ENCODE measurements at places on chromosomes 13 and 19. TPM values are rescaled to one million over a fixed set of nuclear protein-coding genes. Genes with fewer than 3 reads are reported as not detected.

- DNase-seq = peak; percentile 79
Observed at GRCh38 chr19:50357178-50358100, 8.0 kb downstream of the NAPSA start.

DNA sequence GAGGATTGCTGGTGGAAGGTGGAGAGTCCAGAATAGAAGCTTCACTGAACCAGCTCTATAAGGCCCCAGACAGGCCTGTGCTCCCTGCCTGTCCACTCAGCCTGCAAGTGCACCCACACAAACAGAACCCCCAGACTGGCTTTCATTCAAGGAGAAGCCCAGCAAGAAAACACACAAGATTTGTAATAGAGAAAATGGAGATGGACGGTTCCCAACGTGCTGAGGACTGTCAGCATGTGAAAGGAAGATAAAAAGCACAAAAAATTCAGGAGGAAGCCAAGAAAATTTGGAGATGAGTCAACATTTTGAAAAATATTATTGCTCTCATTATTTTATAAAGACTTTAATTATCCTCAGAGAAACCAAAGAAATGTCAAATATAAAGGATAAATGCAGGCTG is 218.2 kb upstream of the SLC10A2 start:
- no peak for DNase-seq

DNA sequence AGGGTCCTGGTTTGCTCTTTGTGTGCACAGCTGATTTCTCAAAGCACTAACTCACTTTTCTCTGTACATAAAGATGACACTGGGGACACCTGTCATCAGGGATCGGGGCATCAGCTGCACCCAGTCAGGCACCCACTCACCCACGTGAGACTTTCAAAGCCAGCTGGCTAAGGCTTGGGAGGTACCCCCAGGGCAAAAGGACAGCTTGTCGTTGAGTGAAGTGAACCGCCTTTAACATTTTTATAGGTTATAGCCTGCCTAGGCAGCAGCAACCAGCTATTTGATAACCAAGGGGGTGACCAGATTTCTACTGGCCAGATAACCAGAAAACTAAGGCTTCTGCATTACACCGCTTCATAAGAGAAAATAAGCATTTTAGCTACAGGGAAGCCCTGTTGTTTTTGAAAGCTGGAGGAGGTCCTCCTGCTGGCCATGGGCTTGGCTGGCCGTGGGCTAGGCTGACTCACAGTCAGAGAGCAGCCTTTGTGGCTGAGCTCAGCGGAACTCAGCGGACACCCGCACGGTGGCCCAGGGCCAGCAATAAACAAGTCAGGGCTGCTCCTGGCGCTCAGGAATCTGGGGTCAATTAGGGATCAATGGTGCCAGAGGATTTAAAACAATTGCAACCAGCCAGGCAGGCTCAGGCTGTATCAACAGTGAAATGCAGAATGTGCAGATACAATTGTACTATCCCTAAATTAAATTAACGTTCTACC is 57.1 kb downstream of the ALOX5AP start:
- DNase-seq = peak; percentile 60

DNA sequence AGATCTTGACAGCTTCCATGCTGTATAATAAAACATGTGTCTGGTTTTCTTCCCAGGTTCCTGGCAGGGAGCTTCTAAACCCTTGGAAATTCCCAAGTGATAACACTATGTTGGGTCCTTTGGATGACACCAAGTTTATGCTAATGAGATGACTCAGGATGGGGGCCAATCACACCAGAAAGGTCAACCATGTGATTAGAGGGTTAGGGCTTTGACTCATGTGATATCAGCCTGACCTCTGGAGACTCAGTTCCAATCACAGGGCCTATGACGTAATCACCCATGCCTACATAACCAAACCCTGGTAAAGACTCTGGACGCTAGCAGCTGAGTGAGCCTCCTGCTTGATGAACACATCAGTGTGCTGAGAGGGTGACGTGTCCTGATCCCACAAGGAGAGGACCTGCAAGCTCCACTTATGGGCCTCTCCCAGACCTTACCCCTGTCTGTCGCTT is 203.6 kb downstream of the DCLK1 start:
- no peak for DNase-seq

- DNase-seq = no peak
Observed at GRCh38 chr19:17739121-17739875, 12.0 kb upstream of the FCHO1 start.

DNA sequence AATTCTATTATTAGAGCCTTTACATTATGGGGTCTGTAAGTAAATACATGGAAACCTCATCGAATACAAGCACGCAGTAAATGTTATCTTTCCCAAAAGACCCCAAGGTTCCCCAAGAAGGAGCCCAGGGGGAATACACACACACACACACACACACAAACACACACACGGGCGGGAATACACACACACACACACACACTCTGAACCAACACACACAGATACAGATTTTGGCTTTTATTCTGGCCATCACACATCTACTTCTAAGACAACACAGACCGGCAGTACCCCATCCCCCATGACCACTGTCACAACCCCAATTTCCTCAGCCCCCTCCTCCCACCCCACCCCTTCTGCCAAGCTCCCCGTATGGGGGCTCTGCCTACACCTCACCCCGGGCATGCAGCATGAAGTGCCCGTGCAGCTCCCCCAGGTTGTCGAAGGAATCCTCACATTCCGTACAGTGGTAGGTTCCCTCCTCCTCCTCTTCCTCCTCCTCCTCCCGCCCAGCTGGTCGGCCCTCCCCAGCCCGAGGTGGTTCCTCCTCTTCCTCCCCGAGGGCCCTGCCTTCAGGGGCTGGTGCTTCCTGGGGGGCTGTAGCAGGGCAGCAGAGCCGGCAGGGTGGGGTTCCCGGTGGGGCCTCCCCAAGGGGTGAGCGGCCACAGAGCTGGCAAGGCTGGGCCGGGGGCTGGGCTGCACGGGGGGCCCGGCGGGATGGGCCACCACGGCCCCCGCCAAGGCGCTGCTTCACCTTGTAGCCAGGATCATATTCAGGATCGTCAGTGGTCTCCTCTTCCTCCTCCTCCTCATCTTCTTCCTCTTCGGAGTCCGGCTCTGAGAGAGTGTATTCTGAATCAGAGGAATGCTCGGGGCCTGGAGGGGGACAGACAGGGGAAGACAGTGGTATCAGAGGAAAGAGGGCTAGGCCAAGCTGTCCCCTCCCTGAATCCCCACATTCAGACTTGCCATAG is 4.4 kb upstream of the SRRM5 start:
- no peak for DNase-seq

DNA sequence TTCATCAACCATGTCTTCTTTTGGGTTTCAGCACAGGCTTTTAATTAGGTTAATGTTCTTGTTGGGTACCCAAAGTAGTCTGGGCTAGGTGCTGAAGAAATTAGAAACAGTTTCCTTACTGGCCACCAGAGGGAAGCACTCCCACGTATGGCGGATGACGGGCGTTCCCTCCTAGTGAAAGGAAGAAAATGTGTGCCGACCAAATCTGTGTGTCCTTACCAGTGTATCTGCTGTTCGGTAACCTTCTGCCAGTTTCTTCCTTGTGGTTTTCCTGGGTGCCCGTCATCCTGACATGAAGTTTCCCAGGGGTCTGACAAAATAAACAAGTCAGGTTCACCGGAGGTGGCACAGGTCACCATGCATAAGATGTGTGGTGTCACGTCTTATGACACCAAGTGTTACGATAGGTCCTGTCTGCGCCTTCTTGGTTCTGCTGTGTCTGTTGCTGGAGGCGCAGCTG is 6.0 kb upstream of the WDR88 start:
- DNase-seq = no peak

GRCh38 chr13:50167224-50167947 is 152.1 kb downstream of the KCNRG start:
- DNase-seq = no peak

GRIN2D gene
- 0.16 TPM for total RNA-seq

CD79A gene
- total RNA-seq = 1.00 TPM

DNA sequence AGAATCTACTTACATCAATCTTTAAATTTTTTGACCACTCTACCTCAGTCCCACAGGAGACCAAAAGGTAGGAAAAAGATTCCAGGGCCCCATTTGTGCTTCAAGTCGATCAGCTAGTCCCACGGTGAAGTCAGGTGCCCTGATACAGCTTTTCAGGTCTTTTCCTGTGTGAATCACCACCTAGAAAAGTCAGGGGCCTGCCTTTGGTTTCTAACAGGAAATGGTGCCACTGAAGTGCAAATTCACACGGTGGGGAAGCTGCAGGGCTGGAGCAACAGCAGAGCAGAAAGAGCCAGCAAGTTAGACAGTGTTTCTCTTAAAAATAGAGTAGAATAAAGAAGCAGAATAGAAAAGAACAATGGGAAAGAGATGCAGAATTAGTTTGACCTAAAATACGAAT is 107.5 kb downstream of the KLF12 start:
- no peak for DNase-seq

- DNase-seq = no peak
Observed at GRCh38 chr19:4368128-4368820, 24.9 kb downstream of the MPND start.

LONP1 gene
- total RNA-seq = 36.6 TPM

DNA sequence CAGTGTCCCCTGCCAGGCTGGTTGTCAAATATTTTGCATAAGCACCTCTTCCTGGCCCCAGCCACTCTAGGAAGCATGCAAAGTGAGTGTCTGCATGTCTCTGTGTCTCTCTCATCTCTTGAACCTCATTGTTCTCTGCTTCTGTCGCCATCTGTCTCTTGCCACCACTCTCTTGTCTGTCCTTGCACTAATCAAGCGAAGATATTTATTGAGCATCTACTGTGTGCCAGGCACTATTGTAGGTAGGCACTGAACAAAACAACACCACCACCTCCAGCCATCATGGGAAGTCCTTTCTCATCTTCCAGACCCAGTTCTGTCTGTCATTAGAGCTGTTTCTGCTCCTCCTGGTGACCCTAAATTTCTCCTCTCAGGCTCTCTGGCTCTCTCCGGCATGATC is 52.0 kb upstream of the SHKBP1 start:
- no peak for DNase-seq

- DNase-seq = peak; percentile 93
Observed at GRCh38 chr19:58033741-58034476, at the start of gene ZSCAN1. Gene ZSCAN1, plus strand, starts transcription at chr19:58034025. Its CDS starts 3,812 bp downstream, at chr19:58037837.

GRCh38 chr13:49330546-49330864 is 82.8 kb downstream of the CDADC1 start:
- DNase-seq = no peak

GRCh38 chr13:85255978-85256377 is 543.2 kb downstream of the SLITRK6 start:
- no peak for DNase-seq

DNA sequence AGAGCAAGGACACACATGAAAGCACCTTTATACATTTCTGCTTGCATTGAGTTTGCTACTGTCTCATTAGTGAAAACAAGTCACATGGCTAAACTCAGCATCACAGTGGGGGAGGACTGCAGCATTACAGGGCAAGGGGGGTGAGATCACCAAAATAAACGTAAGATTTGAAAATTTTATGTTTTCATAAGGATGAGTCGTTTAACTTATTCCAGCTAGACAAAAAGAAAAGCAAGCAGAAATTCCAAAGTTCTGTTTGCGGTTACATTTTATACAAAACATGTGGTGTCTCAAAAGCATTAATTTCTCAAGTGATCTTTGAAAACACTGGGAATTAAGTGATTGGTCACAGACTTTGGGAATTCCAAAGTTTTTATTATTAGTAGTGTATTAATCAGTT is 261.4 kb upstream of the RXFP2 start:
- no peak for DNase-seq

KLK13 gene
- total RNA-seq = 5.3 TPM

DNA sequence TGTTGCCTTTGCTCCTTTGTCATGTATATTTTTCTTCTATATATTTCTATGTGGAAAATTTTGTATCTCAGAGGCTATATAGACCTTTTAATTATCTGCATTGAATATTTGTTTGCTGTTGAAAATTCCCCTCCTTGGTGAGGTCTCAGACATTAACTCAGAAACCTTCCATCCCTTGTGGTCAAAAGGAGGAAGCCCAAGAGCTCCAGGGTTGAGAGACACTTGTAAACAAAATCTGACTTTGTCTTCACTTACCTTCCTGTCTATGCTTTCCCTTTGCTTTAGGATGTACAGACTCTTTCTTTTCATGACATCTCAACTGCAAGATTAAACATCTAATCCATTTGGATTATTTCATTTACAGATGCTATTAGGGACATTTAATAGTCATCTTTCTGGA is 157.5 kb downstream of the PCDH20 start:
- no peak for DNase-seq

ZNF577 gene
- 6.3 TPM for total RNA-seq

DNA sequence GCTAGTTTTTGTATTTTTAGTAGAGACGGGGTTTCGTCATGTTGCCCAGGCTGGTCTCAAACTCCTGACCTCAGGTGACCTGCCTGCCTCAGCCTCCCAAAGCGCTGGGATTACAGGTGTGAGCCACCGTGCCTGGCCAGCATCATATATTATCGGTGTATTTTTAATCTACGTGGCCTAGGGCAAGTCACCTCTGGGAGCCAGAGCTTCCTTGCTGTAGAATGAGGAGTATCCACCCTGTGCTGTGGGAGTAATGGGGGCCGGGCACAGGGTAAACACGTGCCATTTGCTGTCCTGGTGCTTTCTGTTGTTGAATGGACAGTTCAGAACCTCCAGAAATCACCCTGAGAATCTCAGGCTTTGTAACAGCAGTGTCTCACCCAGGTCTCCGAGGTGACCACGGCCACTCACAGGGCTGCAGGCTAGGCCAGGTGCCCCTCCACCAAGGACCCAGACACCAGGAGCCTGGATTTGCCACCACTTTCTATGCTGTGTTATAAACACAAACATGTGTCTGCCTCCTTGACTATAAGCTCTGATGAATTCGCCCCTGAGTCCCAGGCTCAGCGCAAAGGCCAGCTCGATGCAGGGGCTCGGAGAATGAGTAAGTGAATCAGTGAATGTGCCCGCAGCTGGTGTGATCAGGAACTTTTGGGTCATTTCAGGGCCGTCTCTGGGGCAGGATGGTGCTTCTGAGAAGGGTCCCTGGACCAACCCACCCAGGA is 22.7 kb downstream of the POP4 start:
- no peak for DNase-seq

GRCh38 chr13:75812751-75813181 is 176.6 kb downstream of the LMO7 start:
- no peak for DNase-seq

GRCh38 chr19:35929876-35930275 is 6.3 kb upstream of the LRFN3 start:
- DNase-seq = no peak

DNA sequence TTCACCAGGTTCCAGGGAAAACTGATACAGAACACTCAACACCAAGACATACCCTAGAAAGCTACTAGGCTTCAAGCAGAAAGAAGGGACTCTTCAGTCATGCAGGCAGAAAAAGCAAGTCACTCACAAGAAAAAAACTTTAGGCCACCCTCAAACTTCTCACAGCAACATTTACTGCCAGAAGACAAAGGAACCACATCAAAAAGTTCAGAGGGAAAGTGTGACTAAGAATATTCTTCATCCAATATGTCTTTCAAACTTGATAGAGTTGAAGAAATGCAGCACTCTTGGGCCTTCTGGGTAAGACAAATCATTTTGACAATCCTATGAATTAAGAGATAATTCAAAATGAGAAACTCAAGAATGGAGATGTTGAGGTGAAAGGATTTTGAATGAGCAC is 7.7 kb downstream of the DZIP1 start:
- no peak for DNase-seq

GRCh38 chr13:101698400-101698799 is 245.9 kb downstream of the ITGBL1 start:
- no peak for DNase-seq

- peak; percentile 92 for DNase-seq
Observed at GRCh38 chr19:2610637-2611482, 91.6 kb downstream of the GNG7 start.

USF2 gene
- 59.2 TPM for total RNA-seq

Data from pancreas (tissue), 10 donors.